Activated effector memory CD4-positive, alpha-beta T cell treated with Interleukin-2 at 50 U/mL for 16 hours (primary cell): ENCODE measurements at places on chromosomes 13 and 19.

DNA sequence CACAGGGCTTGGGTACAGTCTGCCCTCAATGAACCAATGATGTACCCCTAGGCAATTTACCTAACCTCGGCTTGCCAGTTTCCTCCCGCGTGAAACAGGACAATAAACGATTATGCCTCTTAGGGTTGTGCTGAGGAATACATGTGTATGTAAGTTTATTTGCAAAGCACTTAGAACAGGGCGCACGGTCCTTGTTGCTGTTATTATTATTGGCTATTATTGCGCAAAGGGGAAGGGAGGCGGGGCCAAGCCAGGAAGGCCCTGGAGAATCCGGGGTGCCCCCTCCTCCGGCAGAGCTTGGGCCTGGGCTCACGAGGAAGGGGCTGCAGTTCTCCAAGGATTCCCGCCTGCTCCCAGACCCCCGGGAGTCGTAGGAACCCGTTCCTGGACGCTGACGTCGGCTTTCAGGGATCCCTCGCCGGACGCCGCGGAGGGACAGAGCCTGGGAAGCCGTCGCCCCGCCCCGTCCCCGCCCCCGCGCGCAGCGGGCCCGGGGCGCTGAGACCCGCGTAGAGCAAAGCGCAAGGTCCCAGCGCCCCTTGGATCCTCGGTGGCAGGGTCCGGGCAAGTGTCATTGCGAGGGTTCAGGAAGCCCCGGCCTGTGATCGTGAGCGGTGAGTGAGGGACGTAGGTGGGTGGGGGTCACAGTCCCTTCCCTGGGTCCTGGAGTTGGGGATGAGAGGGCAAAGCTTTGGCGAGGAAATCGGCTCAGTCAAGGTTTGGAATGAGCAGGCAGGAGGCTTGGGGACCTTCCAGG lies at the start of gene TMEM91:
TMEM91 (plus strand) TSS at position 293 of the 757 bp plus-strand sequence. CDS start 1,777 bp downstream, outside the sequence.
- DNase-seq, result no peak

GRCh38 chr19:16684216-16684615 lies 23.3 kb downstream of the TMEM38A start:
- no peak for DNase-seq

GRCh38 chr13:39804332-39805210 lies 149.1 kb downstream of the COG6 start:
- no peak for DNase-seq

DNA sequence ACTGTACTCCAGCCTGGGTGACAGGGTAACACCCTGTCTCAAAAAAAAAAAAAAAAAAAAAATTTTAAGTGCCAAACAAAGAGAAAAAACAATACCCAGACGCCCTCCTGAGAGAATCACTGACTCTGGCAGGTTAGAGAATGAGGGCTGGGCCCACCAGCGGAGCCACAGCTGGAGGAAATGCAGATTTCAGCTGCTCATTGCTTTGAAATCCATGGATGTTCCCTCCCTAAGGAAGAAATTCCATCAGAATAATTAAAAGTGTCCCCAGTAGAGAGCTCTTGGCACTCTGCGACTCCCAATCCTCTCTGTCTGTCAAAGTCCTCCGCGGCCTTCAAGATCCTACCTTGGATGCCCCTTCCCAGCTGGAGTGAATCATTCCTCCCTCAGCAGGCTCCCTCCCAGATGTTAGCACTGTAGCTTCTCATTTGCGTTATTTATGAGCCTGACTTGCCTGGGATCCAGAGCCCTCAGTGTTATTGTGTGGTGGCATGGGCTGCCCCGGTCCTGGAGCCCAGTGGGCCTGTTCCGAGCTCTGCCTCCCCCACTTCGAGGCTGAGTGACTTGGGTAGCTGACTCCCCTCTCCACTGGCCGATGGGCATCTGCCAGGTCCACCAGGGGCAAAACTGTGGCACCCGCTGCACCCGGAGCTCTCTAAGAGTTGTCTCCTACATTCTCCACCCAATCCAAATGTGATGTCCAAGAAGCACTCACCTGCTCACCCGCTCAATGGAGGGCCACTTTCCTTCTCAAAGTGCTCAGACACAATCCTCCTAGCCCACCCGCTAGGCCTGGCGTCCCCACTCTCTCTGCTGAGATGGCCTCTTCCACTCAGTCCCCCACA lies 47.0 kb downstream of the SERP2 start:
- DNase-seq, result no peak

DNA sequence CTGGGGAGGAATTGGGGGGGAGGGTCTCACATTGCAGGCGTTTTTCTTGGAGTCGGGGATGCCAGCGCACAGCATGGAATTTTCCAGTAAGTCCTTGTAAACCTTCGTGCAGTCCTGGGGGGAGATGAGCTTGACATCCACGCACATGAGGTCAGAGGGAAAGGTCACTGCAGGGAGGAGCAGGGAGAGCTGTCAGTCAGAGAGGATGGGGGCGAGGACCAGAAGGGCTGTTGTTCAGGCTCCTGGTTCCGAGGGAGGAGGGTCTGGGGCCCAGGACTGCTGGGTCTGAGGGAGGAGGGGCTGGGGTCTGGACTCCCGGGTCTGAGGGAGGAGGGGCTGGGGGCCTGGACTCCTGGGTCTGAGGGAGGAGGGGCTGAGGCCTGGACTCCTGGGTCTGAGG lies 4.0 kb downstream of the KLK7 start:
- DNase-seq, result no peak

DNA sequence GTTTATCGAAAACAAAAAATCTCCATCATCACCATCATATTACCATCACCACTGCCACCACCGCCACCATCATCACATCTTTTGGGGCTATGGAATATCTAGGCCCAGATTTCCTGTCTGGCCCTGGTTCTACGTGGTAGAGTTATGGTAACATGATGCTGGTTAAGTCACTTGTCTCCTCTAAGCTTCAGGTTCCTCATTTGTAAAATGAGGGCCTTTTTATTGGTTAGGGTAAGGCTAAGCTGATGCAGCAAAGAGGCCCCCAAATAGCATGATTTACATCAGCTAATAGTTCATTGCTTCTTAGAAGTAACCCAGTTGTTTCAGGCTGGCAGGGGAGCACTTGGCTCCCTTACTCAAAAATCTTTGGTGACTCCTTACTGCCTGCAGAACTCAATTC lies 37.9 kb downstream of the PCDH8 start:
- DNase-seq, result no peak

DNA sequence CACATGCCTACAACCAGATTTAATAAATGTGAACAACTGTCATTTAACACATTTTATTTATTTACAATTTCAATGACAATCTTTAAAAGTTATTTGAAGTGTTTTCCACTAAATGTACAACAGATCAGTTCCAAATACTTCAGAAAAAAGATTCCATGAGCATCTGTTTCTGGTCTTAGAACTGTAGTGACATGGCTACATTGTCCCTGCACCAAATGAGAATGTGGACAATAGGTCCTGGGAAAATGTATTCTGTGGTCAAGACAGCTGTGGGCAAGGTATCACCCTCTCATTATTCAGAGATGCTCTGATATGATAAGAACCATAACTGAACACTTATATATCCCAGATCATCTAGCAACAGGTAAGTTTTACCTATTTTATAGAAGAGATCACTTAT lies 43.7 kb downstream of the ELF1 start:
- DNase-seq, result no peak

- DNase-seq, result no peak
Observed at GRCh38 chr19:30371960-30372824, at the start of gene ZNF536. Gene ZNF536 (plus strand): TSS chr19:30372384. CDS start chr19:30443563, 71,179 bp downstream.

- DNase-seq, result no peak
Observed at GRCh38 chr13:107961849-107962608, 253.3 kb downstream of the LIG4 start.

DNA sequence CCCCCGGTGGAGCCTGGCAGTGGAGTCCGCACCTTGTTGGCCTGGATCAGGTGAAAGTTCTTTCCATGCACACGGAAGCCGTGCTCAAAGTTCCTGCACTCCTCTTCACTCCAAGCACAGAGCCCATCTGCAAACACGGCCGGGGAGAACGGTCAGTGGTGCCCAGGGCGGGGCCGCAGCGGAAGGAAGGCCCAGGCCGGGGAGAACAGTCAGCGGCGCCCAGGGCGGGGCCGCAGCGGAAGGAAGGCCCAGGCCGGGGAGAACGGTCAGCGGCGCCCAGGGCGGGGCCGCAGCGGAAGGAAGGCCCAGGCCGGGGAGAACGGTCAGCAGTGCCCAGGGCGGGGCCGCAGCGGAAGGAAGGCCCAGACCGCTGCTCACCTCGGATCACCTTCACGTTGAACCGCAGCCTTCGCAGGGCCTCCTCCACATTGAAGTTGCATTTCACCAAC lies 20.6 kb upstream of the PLPP2 start:
- no peak for DNase-seq

- DNase-seq, result no peak
Observed at GRCh38 chr19:47657719-47658118, 48.8 kb downstream of the BICRA start.

- no peak for DNase-seq
Observed at GRCh38 chr19:40263440-40264313, 21.5 kb downstream of the AKT2 start.

DNA sequence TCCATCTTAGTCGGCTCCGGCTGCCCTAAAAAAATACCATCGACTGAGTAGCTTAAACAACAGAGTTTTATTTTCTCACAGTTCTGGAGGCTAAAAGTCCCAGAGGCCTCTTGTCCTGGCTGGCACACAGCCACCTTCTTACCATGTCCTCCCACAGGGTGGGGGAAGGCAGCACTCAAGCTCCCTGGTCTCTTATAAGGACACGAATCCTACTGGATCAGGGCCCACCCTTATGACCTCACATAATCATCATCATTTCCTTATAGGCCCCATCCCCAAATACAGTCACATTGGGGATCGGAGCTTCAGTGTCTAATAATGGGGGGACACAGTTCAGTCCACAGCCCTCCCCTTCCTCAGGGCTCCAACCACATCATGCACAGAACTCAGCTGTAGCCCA lies 2.6 kb upstream of the TUBA3C start:
- DNase-seq, result no peak

GRCh38 chr13:21538753-21539152 lies 65.2 kb downstream of the MICU2 start:
- no peak for DNase-seq

DNA sequence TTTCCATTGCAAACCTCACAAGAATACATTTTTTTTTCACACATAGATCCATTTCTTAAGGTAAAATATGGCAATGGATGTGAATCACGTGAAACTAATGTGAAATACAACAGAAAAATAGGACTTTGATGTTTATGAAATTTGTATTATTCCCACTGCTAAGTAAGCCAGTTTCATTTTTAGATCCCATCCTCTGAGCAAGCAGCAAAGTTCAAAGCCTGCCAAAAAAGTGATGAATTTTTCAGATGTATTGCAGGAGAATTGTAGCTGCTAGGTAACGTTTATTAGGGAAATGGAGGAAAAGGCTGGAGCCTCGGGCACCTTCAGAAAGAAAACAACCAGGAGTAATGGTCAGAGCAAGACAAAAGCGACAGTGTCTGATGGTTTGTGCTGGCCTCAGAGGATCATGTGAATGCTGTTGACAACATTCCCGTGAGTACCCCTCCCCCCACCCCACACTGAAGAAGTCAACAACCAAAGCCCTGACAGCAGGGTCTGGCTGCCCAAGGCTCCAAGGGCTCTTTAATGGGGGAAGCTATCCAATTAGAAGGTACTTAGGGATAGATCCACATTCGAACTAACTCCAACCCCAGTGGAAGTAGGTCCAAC lies 95.5 kb downstream of the OXGR1 start:
- DNase-seq, result no peak
